ENCODE measurements at places on chromosomes 2 and 18.

GRCh38 chr18:7567474-7568425 lies 634 bp downstream of the PTPRM start:
- DNase-seq: peak; percentile 58

DNA sequence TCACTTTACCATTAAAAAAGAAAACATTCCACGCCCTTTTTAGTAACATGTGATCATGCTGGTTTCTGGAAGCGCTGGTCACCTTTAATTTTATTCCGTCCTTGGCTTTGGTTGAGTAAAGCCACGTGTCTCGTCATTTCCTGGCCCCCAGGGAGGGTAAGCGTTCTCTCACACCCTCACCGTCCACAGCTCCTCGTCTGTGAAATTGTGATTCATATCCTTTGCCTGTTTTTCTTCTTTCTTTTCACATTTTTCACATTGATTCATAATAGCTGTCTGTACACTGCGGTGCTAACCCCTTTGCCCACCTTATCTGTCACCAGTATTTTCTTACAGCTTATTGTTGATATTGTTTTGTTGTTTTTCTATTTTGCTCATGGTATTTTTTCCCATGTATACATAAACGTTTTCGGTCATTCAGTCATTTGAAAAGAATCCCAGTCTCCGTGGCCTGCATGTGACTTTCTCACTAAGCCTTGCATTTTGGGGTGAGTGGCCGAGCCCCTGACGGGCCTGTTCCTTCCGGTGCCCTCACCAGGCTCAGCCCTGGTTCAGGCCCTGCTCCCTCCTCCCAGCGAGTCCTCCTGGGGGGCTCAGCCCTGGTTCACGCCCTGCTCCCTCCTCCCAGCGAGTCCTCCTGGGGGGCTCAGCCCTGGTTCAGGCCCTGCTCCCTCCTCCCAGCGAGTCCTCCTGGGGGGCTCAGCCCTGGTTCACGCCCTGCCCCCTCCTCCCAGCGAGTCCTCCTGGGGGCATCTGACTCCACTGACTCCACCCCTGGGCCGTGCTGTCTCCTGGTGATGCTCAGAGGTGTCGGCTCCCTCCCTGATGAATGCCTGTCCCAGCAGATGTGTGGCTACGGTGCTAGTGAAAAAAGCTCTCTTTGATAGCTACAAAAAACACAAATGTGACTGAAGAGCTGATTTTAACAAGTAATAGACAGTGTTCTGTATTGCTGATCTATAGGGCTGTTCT lies 249.7 kb upstream of the PXDN start:
- no peak for DNase-seq

GRCh38 chr2:109261906-109262631 lies 133.1 kb downstream of the SH3RF3 start:
- DNase-seq: no peak

DNA sequence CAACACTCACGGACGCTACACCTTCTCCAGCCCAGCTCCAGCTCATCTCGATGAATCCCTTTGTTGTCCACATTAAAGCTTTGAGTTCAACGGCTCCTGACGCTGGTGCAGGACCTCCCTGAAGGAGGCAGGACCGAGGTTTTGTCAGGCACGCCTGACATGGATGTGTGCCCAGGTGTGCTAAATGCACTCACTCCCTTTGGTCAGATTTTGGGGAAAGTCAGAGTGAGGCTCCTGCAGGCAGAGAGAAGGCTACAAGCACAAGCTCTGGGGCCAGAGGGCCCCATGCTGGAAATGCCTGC lies 78.6 kb downstream of the NDUFA10 start:
- DNase-seq: no peak

DNA sequence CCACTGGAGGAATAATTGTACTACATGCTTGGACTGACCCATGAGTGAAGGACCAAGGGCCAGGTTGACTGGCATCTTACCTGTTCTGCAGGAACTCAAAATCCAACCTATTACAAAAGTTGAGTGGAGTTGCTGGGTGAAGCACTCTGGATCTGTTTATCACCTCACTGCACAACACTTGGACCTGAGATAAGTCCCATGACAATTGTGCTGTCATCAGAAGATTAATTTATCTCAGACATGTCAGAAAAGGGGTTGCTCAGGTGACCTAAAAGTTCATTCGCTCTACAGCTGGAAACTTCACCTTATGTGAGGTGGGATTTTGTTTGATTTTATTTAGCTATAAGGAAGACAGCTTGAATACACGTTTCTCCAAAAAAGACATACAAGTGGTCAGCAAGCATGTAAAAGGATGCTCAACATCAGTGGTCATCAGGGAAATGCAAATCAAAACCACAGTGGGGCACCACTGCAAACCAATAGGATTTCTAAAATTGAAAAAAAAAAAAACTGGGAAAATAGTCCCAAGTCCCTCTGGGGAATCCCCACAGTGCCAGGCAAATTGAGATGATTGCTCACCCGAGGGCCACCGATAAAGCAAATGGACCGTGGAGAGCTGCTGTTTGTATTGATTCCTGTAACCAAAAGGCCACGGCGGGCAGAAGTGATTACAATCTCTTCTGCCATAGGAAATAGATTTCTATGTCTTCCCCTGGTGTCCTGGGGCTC lies 65.8 kb upstream of the SLC35F5 start:
- no peak for DNase-seq

DNA sequence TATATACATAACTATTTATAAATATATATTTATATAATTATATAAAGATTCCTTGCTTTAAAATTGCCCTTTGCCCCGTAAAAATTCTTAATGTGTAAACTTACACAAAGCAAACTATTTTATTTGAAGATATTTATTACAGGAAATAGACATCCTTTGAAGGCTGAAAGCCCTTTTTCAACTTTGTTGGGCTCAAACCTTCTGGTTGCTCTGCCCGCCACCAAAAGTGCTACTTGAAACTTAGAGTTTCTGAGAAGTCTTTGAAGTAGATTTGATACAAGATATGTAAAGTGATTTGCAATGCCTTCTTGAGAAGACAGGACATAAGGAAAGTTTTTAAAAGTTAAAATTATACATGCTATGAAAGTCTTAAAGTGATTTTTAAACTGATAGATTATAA lies 36.6 kb upstream of the METAP1D start:
- no peak for DNase-seq

GRCh38 chr18:8705961-8706790 lies 820 bp downstream of the MTCL1 start:
- DNase-seq: no peak

DNA sequence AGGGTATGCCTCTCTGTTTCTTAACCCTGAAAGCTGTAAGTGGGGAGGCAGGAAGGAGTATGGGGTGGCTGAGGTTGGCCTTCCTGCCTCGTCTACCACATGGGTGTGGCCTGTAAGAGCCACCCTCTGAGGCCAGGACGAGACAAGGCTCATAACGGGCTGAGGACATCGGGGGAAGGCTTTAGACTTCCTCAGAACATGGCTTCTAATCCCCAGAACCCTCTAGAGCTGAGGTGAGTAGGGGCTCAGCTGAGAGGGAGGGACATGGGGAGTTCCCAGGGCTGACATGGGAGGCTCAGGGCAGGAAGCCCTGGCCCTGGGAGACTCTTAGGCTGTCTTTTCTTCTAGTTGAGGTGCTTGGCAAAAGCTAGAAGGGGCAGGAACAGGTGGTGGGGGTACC lies 36.7 kb downstream of the EMX1 start:
- DNase-seq: no peak

- DNase-seq: no peak
Measured at GRCh38 chr2:143575340-143575739, 446.1 kb downstream of the ARHGAP15 start.

DNA sequence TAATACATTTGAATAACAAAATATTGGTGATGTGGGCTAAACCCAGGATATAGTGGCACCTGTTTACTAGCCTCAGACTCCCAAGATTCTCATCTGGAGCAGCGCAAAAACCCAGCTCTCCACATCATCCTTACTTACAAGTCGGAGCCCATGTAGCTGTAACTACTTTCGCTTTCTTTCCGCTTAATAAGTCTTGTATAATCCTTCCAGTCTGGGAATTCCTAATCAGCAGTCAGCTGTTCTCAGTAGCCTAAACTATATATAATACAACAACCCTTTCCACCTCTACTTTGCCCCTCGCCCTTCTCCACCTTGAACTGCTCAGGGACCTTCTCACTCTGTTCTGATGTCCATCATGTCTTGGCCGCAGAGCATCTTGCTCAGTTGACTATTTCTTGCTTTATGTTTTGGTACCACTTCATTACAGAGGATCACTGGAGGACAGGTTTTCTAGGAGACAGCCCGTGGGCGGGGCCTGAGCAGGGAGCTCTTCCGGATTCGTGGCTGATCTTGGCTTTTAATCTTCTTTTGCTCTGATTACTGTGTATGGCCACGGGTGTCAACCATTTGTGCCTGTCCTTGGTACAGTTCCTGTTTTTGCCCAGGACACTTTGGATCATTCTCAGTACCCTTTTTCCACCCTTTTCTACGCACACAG lies 119.9 kb upstream of the SERTAD2 start:
- no peak for DNase-seq

GRCh38 chr2:213247566-213247965 lies 36.7 kb upstream of the SPAG16 start:
- DNase-seq: no peak

DNA sequence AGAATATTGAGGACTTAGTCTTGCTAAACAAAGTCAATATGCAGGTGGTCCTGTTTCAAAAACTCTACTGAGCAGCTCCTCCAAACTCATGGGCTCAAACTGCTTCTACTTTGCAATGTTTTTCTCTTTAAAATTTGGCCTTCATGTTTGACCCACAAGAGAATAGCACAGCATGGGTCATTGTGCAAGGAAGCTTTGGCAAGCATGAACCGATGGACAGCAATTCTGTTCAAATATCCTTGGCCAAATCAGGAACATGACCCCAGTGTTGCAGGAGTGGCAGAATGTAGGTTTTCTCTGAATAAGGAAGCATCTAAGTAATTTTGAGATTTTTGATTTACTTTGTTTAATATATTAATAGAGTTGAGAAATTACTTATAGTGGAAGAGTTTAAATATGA lies 477.9 kb downstream of the KCNJ3 start:
- DNase-seq: no peak
